T-helper 17 cell (primary cell): ENCODE measurements at places on chromosomes 3 and 15. TPM values are rescaled to one million over a fixed set of nuclear protein-coding genes. Genes with fewer than 3 reads are reported as not detected.

FRMD4B gene
- total RNA-seq: 36.6 TPM

THSD4 gene
- total RNA-seq: not detected

DENND6A gene
- 49.7 TPM for total RNA-seq

ARL6IP5 gene
- 112 TPM for total RNA-seq

ARPP21 gene
- not detected for total RNA-seq
